ENCODE measurements at places on chromosomes 1 and 21.
A peak's percentile ranks its signal among the peaks of the same experiment; 100 is the strongest.

DNA sequence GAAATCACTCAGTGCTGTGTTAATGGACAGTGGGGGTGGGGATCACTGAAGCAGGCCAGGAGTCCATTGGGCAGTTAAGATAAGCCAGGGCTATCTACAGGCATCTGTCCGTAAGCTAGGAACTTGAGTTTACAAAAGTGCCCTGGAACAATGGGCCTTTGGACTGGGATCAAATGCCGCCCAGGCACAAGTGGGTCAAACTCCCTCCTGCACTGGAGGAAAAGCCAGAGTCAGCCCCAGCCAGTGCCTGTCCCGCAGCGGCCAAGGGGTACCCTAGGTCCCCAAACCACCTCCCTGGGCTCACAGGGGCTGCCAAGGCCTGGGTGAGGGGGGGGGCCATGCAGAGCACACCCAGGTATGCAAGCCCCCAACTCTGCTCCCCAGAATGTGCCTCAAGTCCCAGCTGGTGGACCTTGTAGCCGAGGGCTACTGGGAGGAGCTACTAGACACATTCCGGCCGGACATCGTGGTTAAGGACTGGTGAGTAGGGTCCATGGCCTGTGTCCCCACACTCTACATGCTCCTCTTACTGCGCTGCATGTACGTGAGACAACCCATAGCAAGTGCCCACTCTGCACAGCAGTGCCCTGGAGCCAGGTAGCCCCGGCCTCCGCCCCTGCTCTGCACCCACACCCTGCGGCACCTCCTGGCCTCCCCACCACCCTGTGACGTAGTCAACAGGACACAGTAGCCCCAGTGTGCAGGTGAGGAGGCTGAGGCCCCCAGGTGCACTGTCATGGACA, 7.7 kb downstream of the FBXO6 start:
- DNase-seq, result no peak

DNA sequence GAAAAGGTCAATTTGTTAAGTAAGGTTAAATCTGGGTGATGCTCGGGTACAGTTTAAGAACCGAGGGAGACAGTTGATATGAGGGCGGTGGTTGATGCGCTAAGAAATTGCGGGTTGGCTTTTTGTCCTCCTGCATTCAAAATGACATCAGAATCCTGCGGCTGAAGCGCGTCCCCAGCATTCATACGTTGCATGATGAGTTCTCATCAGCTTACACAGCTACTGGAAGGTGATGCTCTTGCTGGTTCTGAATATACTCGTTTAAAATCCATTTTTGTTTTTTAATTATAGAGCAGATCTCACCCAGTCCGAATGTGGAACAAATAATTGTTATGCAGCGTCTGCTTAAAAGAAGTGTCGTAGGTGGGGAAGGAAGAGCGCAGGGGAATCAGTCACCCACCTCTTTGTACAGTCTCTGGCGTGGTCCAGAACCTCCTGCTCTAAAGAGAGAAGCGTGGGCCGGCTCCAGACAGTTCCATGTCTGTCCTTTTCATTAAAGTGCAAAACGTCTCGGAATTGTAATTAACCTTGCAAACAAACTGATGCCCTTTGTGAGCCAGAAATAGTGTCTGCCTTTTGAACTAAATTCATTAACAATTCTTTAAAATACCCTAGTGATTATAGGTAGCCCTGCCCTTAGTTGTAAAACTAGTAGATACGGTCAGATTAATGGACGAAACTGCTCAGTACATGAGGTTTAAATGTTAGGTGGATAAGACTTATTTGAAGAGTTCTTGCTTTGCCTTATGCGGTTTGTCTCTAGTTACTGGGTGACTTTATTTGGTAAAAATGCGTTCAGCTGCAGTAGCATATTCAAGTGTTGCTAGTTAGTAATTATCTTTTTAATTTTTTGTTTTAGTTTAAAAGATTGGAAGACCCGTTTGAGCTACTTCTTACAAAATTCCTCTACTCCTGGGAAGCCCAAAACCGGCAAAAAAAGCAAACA, 741 bp downstream of the RGS2 start:
- DNase-seq, result peak; percentile 50

DNA sequence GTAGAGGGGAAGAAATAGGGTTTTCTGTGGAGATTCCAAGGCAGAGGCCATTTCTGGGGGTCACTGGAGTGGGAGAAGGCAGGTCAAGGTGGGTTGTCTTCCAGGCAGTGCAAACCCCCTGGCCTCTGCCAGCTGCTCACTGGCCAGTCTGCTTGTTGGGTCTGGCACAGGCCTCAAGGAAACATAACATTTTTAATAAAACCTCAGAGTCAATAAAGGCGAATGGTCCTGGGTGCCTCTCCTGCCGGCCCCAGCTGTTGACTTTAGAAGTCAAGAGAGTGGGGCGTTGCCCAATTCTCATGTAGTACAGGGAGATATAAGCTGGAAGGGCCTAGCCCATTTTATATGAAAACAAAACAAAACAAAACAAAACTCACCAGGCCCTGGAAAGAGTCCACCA, 36.6 kb downstream of the RUNX3 start:
- DNase-seq, result no peak

GRCh38 chr1:30934613-30935012, 26.1 kb upstream of the SDC3 start:
- peak; percentile 45 for DNase-seq
